ENCODE measurements at places on chromosomes 13 and 19. TPM values are rescaled to one million over a fixed set of nuclear protein-coding genes. Genes with fewer than 3 reads are reported as not detected.

DNA sequence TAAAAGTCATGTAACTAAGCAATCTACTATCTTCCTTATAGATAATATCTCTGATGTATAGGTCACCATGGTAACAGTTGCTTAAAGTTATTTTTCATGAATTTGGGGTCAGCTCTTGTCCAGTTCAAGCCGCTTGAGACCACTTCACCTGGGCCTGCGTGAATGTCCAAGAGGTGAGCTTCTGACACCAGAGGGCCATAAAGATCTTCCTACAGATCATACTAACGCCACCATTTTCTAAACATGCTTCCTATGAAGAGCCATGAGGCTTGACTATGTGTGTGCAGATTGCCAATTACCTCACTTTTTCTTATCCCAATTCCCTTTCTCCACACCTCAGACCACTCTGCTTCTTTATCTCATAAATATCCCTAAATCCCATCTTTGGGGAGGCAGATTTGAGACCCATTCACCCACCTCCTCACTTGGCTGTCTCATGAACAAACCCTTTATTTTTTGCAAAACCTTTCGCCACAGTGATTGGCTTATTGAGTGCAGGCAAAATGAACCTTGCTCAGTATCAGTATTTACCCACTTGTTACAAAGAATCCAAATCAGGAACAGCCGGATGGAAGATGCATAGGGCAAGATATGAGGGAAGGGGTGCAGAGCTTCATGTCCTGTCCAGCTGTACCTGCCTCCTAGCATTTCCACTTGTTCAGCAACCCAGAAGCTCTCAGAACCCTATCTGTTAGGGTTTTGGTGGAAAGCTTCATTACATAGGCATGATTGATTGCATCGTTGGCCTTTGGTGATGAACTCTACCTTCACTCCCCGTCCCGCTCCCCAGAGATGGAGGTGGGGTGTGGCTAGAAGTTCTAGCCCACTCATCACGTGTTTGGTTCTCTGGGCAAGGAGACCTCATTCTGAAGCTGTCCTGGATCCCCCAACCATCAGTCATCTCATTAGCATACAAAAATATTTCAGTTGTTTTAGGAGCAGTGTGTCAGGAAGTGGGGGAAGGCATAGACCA is 34.2 kb downstream of the FAM187B start:
- no peaks in the 10 kb centered on the region for H3K27me3 ChIP-seq
- no peak for DNase-seq
- no peak overlapping the region for H3K4me3 ChIP-seq
- H3K4me1 ChIP-seq, result no peaks in the 10 kb centered on the region

DNA sequence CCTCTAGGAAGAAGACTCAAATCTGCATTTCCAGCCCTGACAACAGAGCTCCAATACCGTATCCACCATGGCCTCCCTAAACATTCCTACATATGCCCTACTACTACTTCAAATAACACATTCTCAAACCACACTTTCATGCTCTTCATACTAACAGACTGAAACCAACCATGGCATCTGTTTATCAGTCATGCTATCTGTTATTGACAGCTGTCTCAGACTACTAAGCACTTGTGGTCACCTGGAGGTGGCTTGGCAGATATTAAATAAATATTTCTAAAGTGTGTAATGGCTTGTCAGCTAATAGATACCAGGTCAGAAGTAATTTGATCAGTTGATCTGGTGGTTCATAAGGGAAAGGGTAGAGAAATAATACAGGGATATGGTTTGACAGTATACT is 489.1 kb downstream of the DIAPH3 start:
- H3K4me1 ChIP-seq, result no peaks in the 10 kb centered on the region
- no peak for DNase-seq
- no peaks in the 10 kb centered on the region for H3K36me3 ChIP-seq
- H3K4me3 ChIP-seq, result no peak overlapping the region
- no peaks in the 10 kb centered on the region for H3K27me3 ChIP-seq

DNA sequence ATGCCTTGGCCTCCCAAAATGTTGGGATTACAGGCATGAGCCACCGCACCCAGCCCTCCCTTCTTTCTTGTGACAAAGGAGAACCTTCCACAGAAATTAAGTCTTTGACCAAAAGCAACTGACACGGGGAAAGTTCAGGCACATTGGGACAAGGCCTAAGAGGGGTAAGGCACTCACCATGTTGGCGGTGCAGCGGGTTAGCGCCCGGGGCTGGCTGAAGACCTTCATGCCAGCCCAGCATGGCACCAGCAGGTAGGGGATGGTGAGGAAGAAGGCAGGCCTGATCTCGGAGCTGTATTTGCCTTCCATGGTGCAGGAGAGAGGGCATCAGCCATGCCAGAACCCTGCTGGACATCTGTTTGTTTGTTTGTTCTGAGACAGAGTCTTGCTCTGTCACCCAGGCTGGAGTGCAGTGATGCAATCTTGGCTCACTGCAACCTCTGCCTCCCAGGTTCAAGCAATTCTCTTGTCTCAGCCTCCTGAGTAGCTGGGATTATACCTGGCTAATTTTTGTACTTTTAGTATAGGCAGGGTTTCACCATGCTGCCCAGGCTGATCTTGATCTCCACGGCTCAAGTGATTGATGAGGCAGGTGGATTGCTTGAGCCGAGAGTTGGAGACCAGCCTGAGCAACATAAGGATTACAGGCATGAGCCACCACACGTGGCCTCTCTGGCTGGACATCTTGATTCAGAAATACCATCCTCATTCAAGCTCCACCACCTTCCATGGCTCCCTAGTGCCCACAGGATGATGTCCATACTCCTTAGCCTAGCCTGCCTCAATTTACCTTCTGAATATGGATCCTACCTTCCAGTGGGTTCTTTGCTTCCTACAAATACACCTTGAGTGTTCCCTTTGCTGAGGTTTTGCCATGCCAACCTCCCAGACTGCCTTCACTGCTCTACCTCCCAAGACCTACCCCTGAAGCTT is 4.4 kb downstream of the TM6SF2 start:
- H3K4me1 ChIP-seq, result no peaks in the 10 kb centered on the region
- DNase-seq, result no peak
- no peaks in the 10 kb centered on the region for H3K27me3 ChIP-seq
- no peak overlapping the region for H3K27ac ChIP-seq
- no peaks in the 10 kb centered on the region for H3K36me3 ChIP-seq
- H3K4me3 ChIP-seq, result no peak overlapping the region

GRCh38 chr13:41216160-41216559 is 21.8 kb upstream of the KBTBD7 start:
- no peaks in the 10 kb centered on the region for H3K4me1 ChIP-seq
- no peak for DNase-seq
- no peak overlapping the region for H3K4me3 ChIP-seq
- no peaks in the 10 kb centered on the region for H3K36me3 ChIP-seq
- no peak overlapping the region for H3K27ac ChIP-seq

DNA sequence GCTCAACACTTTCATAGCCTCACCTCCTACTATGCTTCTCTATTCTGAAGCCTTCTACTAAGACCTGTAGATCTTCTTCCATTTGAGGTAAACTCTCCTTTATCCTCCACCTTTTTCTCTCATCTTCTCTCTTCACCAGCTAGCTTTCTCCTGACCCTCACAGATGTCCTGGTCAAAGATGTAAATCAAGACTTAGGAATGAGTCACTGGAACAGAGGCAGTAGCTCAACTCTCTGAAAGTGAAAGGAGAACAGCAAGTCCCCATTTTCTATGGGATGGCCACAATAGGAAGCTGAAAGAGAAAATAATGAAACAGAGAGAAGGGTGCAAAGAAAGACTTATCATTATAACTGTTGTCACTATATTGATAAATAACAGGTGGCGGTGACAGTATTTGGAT is 86.1 kb upstream of the DOCK9 start:
- no peaks in the 10 kb centered on the region for H3K36me3 ChIP-seq
- H3K4me1 ChIP-seq, result peaks cover 3% of the 10 kb centered on the region
- DNase-seq, result no peak

DNA sequence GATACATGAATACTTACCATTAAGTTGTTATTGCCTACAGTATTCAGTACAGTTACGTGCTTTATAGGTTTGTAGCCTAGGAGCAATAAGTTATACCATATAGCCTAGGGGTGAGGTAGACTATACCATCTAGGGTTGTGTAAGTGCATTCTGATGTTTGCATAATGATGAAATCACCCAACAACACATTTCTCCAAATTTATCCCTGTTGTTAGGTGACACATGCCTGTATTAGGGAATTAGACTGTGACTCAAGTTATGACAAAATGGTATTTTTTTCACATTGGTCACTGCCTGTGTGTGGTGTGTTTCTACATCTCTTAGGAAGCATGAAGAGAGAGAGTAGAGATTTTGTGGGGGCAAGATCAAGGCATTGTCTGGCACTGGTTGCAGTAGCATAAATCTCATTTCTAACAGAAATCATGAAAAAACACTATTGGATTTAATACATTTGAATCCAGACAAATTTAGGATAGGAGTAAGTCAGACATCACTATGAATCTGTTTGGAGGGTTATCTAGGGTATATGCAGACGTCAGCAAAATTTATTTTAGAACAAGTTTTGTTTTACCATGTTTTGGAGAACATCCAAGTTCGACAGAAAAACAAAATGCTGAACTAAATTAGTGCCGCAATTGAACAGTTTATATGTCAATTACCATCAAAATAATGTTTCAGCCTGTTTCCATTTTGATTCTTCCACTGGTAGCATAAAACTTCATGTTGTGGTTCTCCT is 332.1 kb downstream of the LMO7 start:
- H3K36me3 ChIP-seq, result no peaks in the 10 kb centered on the region
- no peak overlapping the region for H3K27ac ChIP-seq
- DNase-seq, result no peak

Gene LGALS7B
- 6.2 TPM for total RNA-seq

Gene GIPR
- total RNA-seq, result not detected
